ENCODE measurements at places on chromosomes 3 and 15. TPM values are rescaled to one million over a fixed set of nuclear protein-coding genes. Genes with fewer than 3 reads are reported as not detected.

- no peak overlapping the region for H3K4me3 ChIP-seq
- peaks cover 12% of the 10 kb centered on the region for H3K4me1 ChIP-seq
- H3K36me3 ChIP-seq, result no peaks in the 10 kb centered on the region
- H3K27ac ChIP-seq, result peak overlapping the region; percentile 47
- no peak for DNase-seq
- H3K27me3 ChIP-seq, result no peaks in the 10 kb centered on the region
Observed at GRCh38 chr15:99122831-99123712, 18.2 kb downstream of the SYNM start.

- DNase-seq, result no peak
- H3K36me3 ChIP-seq, result no peaks in the 10 kb centered on the region
- no peaks in the 10 kb centered on the region for H3K27me3 ChIP-seq
- no peaks in the 10 kb centered on the region for H3K4me1 ChIP-seq
- H3K27ac ChIP-seq, result no peak overlapping the region
Observed at GRCh38 chr15:55681631-55682030, 61.3 kb downstream of the PRTG start.

- no peak for DNase-seq
- no peaks in the 10 kb centered on the region for H3K36me3 ChIP-seq
- H3K4me3 ChIP-seq, result no peak overlapping the region
- peaks cover 5% of the 10 kb centered on the region for H3K4me1 ChIP-seq
Observed at GRCh38 chr3:191958980-191959671, 498.2 kb downstream of the PYDC2 start.

UBAP1L gene
- polyA plus RNA-seq, result 4.4 TPM

CAPN3 gene
- polyA plus RNA-seq, result 7.9 TPM

PPP1R14D gene
- polyA plus RNA-seq, result not detected

CADPS gene
- 0.90 TPM for polyA plus RNA-seq

SSUH2 gene
- polyA plus RNA-seq, result 1.5 TPM

Data from ovary (tissue), 10 donors.